ENCODE measurements at places on chromosomes 7 and 10.

- DNase-seq, result no peak
These were observed 13.2 kb upstream of the ENO4 start for GRCh38 chr10:116836083-116836482.

- DNase-seq, result no peak
These were observed 12.8 kb downstream of the DNMBP start for GRCh38 chr10:99996671-99997648.

GRCh38 chr10:52280051-52280450, 34.0 kb upstream of the DKK1 start:
- no peak for DNase-seq

- no peak for DNase-seq
These were observed 5.8 kb upstream of the DHTKD1 start for GRCh38 chr10:12062754-12063482.

GRCh38 chr10:71080381-71081228, 131.8 kb upstream of the UNC5B start:
- DNase-seq, result no peak

GRCh38 chr7:136588216-136588615, 280.2 kb upstream of the CHRM2 start:
- no peak for DNase-seq

All from stimulated activated CD8-positive, alpha-beta memory T cell treated with anti-CD3 and anti-CD28 coated beads, Interleukin-2, amount 100 ng/mL, for 1 hour (primary cell).